ENCODE measurements at places on chromosomes 11 and 22.

- H3K27me3 ChIP-seq: peaks cover 47% of the 10 kb centered on the region
- H3K4me3 ChIP-seq: no peak overlapping the region
- H3K4me1 ChIP-seq: peaks cover 26% of the 10 kb centered on the region
Measured at GRCh38 chr22:41914611-41915034, 251 bp downstream of the SHISA8 start.

DNA sequence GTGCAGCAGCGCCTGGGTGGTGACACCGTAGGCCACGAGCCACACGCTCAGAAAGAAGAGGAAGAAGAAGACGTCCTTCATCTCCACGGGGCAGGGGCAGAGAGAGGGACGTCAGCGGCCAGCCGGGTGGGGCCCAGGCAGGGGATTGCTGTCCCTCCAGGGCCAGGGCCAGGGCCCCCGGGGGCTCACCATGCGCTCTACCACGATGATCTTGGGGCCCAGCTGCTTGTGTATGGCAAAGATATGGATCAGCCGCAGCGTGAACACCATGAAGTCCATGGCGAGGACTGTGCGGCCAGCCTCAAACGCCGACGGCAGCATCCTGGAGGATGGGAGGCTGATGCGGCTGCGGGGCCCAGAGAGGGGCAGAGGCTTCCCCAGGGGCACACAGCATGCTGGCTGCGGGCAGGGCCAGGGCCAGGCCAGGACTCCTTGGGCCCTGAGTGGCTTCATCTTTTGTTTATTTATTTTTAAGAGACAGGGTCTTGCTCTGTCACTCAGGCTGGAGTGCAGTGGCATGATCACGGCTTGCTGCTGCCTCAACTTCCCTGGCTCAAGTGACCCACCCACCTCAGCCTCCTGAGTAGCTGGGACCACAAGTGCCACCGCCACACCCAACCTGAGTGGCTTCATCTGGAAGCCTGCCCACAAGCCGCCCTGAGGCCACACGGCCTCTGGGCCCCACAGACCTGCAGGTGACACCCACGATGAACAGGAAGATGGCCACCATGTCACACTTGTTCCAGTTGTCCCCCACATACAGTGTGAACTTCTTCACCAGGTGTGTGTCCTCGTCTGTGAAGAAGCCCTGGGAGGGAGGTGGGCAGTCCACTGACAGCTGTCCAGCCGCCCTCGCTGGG lies 11.1 kb downstream of the TSSC4 start:
- H3K4me1 ChIP-seq: no peaks in the 10 kb centered on the region
- H3K36me3 ChIP-seq: no peaks in the 10 kb centered on the region
- H3K27me3 ChIP-seq: no peaks in the 10 kb centered on the region
- DNase-seq: no peak

DNA sequence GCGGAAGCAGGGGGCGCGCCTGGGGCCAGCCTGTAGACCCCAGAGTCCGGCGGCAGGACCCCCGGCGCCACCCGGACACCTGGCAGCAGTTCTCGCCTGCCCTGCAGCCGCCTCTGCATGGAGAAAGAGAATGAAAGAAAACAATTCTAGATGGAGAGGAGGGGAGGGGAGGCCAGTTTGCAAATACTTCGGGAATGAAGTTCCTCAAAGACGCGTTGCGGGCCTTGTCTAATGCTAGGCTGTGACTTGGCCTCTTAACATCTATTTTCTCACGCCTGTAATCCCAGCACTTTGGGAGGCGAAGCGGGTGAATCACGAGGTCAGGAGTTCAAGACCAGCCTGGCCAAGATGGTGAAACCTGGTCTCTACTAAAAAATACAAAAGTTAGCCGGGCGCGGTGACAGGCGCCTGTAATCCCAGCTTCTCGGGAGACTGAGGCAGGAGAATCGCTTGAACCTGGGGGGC lies 2.1 kb upstream of the BARX2 start:
- no peaks in the 10 kb centered on the region for H3K36me3 ChIP-seq
- H3K27ac ChIP-seq: no peak overlapping the region
- peaks cover 76% of the 10 kb centered on the region for H3K27me3 ChIP-seq
- H3K4me3 ChIP-seq: peak overlapping the region; percentile 65

DNA sequence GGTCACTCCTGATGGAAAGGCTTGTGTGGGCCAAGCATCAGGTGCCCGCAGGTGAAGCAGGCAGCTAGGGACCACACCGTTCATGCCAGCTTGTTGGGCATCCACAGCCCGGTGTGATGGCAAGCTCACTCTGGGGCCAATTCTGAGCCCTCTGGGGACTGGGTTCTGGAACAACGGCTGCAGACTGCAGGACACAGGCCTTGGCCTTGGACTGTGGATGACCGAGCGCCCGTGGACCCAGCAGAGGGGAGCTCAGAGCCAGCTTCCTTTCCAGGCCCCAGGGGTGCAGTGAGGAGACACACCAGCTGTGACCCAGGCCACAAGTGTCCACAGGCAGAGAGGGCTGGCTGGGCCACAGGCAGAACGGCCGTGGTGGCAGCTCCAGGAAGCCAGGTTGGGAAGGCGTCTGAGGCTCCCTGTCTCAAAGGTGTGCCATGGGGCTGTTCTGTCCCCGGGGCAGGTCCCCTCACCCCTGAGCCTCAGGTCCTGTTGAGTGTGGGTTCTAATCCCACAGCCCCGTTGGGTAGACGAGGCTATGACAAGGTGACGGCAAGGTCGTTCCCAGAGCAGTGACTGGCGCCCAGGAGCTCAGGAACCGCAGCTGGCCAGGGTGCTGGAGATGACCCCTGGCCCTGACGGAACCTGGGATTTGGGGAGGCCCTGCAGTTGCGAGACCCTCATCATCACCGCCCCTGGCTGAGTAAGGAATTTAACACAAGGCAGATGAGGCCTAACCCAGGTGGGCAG lies 1079.4 kb downstream of the BRD1 start:
- DNase-seq: no peak
- no peaks in the 10 kb centered on the region for H3K4me1 ChIP-seq
- H3K27me3 ChIP-seq: no peaks in the 10 kb centered on the region
- H3K4me3 ChIP-seq: no peak overlapping the region
- H3K27ac ChIP-seq: no peak overlapping the region
- no peaks in the 10 kb centered on the region for H3K36me3 ChIP-seq

DNA sequence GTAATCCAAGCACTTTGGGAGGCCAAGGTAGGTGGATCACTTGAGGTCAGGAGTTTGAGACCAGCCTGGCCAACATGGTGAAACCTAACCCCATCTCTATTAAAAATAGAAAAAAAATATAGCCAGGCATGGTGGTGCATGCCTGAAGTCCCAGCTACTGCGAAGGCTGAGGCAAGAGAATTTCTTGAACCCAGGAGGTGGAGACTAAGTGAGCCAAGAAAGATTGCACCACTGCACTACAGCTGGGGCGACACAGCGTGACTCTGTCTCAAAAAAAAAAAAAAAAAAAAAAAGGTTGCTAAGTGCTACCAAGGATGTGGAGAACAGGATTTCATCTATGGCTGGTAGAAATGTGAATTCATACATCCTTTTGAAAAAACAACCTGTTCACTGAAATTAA lies 36.6 kb downstream of the ATG16L2 start:
- H3K4me1 ChIP-seq: peaks cover 6% of the 10 kb centered on the region
- DNase-seq: no peak
- peaks cover 1% of the 10 kb centered on the region for H3K36me3 ChIP-seq
- no peak overlapping the region for H3K4me3 ChIP-seq
- H3K27ac ChIP-seq: no peak overlapping the region

GRCh38 chr11:3037945-3038271 lies 19.3 kb downstream of the CARS1 start:
- no peaks in the 10 kb centered on the region for H3K27me3 ChIP-seq
- peaks cover 6% of the 10 kb centered on the region for H3K4me1 ChIP-seq
- no peak overlapping the region for H3K27ac ChIP-seq
- peaks cover 40% of the 10 kb centered on the region for H3K36me3 ChIP-seq
- H3K4me3 ChIP-seq: no peak overlapping the region

- H3K36me3 ChIP-seq: no peaks in the 10 kb centered on the region
- H3K27ac ChIP-seq: peak overlapping the region; percentile 64
Measured at GRCh38 chr11:77047007-77047927, 13.1 kb downstream of the B3GNT6 start.

GRCh38 chr11:8812438-8812837 lies 98.6 kb upstream of the AKIP1 start:
- peaks cover 7% of the 10 kb centered on the region for H3K4me1 ChIP-seq
- no peak overlapping the region for H3K4me3 ChIP-seq
- H3K36me3 ChIP-seq: no peaks in the 10 kb centered on the region
- no peak overlapping the region for H3K27ac ChIP-seq

- no peak for DNase-seq
- peaks cover 9% of the 10 kb centered on the region for H3K27me3 ChIP-seq
- no peaks in the 10 kb centered on the region for H3K4me1 ChIP-seq
- no peak overlapping the region for H3K27ac ChIP-seq
- H3K36me3 ChIP-seq: no peaks in the 10 kb centered on the region
Measured at GRCh38 chr11:10692531-10693115, 932 bp downstream of the IRAG1 start.

DNA sequence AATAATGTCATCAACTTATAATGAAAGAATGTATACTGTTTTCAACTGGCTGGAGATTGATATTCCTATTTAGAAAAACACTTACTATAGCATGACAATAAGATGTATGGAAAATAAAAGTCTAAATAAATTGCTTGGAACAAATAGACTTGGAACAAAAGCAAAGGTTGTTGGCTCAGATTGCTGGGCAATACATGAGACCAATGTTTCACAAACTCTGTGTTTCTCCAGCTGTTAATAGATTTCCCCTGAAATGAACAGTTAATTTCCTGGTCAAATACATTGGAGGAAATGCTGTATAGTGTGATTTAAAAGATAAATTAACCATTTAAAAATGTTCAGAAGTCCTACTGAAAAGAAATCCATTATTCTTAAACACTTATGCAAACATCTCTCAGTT lies 40.1 kb upstream of the CTSC start:
- no peaks in the 10 kb centered on the region for H3K4me1 ChIP-seq
- no peak overlapping the region for H3K4me3 ChIP-seq
- no peak overlapping the region for H3K27ac ChIP-seq
- H3K27me3 ChIP-seq: no peaks in the 10 kb centered on the region
- no peaks in the 10 kb centered on the region for H3K36me3 ChIP-seq
- no peak for DNase-seq

DNA sequence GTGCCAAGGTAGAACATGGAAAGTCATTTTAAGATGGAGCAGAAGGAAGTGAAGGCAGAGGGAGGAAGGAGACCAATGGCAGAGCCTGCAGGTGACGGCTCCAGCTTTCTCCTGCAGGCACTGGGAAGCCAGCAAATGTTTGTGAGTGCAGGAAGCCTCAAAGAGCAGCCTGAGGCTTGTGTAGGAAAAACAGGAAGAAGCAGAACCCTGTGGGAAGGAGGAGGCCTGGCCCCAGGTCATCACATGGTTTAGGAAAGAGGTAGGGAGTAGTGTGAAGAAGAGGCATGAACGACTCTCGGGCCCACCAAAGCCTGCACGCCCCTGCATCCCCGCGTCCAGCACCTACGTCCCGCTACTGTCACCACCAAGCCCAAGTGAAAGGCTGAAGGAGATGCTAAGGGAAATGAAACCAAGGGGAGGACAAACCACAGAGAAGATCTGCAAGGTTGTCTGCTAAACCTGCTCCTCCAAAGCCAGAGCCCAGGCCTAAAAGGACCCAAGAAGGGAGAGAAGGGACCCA lies 151.5 kb downstream of the CHST1 start:
- H3K36me3 ChIP-seq: no peaks in the 10 kb centered on the region
- no peaks in the 10 kb centered on the region for H3K27me3 ChIP-seq
- H3K4me1 ChIP-seq: no peaks in the 10 kb centered on the region
- H3K27ac ChIP-seq: no peak overlapping the region
- DNase-seq: no peak
- no peak overlapping the region for H3K4me3 ChIP-seq

DNA sequence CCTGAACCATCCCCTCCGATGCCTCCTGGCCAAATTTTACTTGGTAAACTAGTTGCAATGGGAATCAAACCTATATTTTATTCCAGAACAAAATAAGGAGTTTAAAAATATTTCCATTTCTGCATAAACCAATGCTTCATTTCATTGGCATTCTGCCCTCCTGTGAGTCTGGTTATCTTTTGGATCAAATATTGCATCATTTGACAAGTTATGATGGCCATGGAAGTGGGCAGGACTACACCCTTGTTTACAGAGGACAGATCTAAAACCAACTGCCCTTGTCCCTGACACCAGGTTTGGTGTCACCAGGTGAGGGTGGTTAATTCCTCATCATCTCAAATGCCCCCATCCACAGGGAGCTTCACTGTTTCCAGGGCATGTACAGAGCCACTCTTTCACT lies 28.2 kb upstream of the E2F8 start:
- no peaks in the 10 kb centered on the region for H3K36me3 ChIP-seq
- no peak overlapping the region for H3K27ac ChIP-seq
- no peaks in the 10 kb centered on the region for H3K4me1 ChIP-seq
- no peak overlapping the region for H3K4me3 ChIP-seq
- DNase-seq: no peak

DNA sequence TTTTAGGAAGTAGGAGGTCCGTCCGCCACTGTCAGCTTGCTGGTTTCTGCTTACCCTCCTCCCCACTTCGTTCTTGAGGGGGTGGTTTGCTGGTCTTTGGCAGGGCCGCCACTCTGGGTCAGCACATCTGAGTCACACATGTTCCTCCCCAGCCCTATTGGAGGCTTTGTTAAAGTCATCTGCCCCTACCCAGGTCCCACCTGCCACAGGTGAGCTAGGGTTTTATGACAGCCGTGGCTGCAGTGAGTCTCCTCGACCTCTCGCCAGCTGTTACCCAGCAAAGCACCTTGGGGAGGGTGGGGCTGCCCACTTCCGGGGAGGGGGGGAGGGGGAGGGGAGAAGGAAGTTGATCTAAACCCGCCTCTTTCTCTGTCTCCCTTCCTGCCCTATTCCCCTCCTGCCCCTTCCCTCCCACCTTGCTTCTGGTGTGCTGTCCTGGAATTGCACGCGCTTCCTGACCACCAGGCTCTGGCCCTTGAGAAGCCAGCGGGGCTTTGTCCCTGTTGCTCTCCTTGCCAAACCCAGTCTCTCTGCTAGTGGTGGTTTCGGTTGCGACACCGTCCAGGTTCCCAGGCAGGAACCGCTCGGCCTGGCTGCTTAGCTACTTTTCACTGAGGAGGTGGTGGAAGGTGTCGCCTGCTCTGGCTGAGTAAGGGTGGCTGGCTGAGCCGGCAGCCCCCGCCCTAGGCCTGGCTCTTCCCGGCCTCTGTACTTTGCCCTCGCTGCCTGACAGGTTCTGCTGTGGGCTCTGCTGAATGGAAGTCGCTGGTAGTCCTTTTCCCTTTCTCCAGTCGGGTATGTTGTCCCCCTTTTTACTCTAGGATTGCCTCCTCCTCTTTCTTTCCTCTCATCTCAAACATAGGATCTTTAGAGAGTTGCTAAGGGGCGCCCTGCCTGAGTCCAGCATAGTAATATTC lies 28.5 kb downstream of the RCOR2 start:
- peak; percentile 78 for DNase-seq
- H3K36me3 ChIP-seq: peaks cover 5% of the 10 kb centered on the region
- H3K27ac ChIP-seq: peak overlapping the region; percentile 87

- no peak overlapping the region for H3K4me3 ChIP-seq
- H3K27ac ChIP-seq: no peak overlapping the region
- H3K36me3 ChIP-seq: peaks cover 39% of the 10 kb centered on the region
- H3K27me3 ChIP-seq: no peaks in the 10 kb centered on the region
- H3K4me1 ChIP-seq: peaks cover 54% of the 10 kb centered on the region
Measured at GRCh38 chr11:14565845-14566244, 45.7 kb upstream of the PSMA1 start.

DNA sequence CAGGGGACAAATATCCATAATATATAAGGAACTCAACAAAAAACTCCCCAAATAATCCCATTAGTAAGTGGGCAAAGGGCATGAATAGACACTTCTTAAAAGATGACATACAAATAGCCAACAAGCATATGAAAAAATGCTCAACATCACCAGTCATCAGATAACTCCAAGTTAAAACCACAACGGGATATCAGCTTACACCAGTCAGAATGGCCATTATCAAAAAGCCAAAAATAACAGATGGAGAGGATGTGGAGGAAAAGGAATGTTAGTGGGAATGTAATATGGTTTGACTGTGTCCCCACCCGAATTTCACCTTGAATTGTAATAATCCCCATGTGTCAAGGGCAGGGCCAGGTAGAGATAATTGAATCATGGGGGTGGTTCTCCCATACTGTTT lies 350.1 kb downstream of the GUCY1A2 start:
- H3K27ac ChIP-seq: no peak overlapping the region
- no peak for DNase-seq
- no peak overlapping the region for H3K4me3 ChIP-seq

Measured in activated naive CD4-positive, alpha-beta T cell treated with anti-CD3 and anti-CD28 coated beads for 36 hours (primary cell).